CD4-positive, alpha-beta T cell treated with Interleukin-17A for 4 hours (primary cell): ENCODE measurements at places on chromosomes 2 and 18.

DNA sequence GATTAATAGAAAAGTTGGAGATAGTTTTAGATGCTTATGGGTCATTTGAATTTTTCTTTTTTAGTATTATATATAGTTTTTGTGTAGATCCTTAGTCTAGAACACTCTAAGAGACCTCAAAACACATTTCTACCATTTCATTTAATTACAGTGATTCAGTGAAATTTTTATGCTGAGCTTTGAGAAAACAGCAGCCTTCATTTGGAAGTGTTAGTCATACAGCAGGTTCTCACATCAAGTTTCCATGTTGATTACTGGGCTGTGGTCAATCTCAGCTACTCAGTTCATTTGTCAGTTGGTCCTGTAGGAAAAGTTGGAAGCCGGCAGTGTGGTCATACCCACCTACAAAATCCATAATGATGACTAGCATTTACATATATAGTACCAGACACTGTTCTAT lies 37.9 kb downstream of the MAP3K19 start:
- no peak for DNase-seq

DNA sequence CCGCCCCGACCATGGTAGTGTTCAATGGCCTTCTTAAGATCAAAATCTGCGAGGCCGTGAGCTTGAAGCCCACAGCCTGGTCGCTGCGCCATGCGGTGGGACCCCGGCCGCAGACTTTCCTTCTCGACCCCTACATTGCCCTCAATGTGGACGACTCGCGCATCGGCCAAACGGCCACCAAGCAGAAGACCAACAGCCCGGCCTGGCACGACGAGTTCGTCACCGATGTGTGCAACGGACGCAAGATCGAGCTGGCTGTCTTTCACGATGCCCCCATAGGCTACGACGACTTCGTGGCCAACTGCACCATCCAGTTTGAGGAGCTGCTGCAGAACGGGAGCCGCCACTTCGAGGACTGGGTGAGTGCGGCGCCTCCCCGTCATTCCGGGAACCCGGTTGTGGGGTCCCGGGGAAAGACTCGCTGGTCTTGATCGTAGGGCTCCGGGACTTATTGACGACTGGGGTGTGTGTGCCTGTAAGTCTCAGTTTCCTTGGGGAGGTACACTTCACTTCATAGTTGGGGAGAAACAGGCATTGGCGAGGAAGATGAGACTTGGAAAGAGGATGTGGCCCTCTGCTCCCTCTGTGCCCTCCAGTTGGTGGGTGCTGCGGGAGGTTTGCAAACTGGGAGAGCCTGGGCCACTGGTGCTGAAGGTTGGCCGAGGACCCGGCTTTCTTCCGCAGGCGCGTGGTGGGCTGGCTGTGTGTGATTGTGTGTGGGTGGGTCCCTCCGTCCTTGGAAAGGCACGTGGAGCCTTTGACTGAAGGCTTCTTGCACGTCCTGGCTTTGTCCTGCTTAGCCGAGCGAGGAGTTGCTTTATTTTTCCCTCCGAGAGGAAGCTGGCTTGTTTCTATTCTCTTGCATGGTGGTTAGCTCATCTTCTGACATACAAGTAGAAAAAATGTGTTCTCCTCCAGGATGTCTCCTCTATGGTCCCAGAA lies 886 bp downstream of the PRKCE start:
- peak; percentile 52 for DNase-seq

DNA sequence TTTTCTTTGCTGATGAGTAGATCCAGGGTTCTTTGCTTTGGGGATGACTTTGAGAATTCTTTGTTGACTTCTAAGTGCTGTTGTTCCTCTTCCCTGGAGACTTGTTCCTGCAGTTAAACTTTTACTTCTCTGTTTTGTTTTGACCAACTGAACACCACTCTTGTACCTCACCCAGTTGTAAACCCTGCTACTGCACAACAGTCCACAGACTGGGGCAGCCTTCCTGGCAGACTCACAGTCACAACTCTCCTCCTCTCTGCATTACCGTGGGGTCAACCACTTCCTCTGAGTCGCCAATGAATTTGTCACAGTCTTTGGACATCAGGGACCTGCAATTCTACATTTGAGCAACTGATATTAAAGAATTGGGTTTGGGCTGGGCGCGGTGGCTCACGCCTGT lies 3.8 kb upstream of the SLC8A1 start:
- DNase-seq: no peak

DNA sequence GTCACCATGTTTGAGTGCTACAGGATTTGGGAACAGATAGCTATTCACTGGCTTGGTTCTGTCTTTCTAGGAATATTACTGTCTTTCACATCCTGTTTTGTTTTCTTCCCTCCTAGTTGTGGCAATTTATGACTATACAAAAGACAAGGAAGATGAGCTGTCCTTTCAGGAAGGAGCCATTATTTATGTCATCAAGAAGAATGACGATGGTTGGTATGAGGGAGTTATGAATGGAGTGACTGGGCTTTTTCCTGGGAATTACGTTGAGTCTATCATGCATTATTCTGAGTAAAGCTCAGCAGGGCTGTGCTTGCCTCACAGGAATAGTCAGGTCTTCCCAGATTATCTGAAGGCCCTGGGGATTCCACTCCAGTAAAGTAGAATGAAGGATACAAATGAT lies 98.9 kb downstream of the ABI2 start:
- DNase-seq: no peak

DNA sequence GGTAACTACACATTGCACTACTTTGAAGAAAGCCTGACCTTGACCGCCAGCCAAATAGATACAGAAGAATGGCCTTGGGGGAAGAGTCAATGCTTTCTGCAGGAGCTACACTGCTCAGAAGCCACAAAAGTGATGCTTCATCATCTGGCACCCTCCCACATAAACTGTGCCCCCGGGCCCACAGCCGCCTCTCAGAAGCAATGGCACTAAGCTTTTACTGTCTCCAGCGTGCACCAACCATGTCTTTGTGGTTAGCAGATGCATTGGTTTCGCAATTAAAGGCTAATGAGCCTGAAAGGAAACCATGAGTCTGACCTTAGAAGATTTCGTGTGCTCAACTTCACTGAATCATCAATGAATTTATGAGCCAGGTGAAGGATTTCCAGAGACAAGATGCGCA lies 209.4 kb upstream of the TRIB2 start:
- DNase-seq: peak; percentile 82

DNA sequence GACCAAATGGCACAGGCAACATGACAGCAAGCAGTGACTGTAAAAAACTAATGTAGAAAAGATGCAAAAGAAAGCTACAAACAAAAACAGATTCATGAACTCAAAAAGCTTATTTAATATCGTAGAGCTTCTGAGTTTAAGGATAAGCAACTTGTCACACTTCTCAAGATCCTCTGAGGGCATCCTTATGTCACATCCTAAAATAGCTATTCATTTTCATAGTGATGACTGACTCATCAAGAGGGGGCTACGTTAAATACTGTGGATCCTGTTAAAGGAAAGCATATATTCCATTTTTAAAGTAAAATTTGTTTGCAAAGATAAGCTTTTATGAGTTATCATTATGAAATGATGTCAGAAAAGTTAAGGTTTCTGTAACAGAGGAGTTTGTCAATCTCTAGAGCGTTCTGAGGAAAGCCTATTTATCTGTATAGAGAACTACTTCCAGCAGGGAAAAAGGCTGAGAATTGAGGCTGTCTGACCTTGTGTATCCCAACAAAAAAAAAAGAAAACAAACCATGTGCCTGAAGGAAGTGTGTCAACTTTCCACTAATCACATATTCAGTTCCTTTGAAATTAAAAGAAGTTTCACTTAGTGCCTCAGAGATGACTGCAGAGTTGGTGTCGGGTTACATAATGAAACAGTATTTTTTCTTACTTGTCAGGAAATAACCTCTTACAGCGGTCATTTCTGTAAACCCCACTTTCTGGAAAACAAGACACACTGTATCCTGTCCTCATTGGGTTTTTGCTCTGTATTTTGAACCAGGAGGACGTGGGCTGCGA lies 115.5 kb downstream of the ESCO1 start:
- DNase-seq: no peak

DNA sequence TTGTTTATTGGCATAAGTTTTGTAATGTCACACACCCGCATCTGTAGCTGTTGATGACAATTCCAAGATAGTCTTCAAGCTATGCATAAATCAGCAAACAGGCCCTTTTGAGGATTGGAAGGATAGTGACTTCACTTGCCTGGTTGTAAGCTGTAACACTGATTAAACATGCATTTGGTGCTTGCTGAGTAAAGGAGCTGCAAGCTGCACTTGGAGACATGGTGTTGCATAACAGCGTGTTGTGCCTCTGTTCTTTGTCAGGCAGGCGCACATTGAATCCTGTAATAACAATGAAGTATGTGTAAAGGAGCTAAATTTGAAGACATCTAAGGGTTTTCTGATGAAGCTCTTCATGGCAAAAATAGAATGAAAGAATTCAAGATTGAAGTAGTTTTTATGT lies 68.7 kb upstream of the TTC27 start:
- DNase-seq: no peak

DNA sequence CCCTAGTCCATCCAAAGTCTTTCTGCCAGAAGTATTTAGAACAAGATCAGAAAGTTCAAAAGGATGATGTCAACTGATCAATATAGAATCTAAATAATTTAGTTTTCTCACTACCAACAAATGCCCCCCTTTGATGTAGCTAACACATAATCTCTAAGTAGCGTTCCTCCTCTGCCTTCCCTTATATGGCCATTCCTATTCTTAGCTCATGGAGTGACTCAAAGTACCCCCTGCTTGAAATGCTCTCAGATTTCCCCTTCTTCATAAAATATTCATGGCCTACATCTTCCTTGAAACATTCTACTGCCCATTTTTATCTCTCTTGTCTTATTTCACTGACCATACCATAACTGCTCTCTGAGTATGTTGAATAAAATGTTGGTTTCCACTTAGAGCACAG lies 151.5 kb downstream of the UPP2 start:
- DNase-seq: no peak

DNA sequence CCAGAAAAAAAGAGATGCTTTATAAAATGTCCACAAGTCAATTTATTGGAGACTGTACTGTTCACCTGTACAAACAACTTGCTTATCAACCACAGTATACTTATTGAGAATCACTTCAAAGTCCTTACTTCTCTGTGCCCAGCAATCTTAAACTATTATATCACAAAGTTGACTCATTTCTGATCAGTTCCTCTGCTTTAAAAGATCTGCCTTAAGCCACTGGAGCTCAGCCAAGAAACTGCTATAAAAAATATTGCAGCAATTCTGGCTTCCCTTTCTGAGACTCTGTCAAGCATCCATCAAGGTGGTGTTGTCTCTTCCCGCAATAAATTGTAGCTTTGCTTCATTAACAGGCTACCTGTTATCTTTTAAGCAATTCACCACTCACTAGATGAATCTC lies 375.2 kb upstream of the SPHKAP start:
- DNase-seq: no peak

DNA sequence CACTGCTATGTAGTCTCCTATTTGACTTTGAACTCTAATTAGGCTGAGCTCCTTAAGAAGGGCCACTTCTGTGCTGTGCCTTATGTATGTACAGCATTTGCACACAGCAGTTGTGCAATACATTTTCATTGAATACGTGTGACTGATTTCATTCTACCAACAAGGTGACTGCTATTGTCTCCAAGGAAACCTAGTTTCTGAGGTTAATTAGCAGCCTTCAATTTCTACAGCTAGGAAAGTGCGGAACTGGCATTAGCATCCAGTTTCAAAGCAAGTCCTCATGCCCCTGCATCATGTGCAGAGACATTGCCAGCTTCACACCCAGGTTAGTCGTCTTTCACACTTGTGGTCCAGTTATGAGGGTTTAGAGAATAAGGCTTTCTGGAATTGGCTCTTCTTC lies 58.6 kb downstream of the NCK2 start:
- DNase-seq: no peak

DNA sequence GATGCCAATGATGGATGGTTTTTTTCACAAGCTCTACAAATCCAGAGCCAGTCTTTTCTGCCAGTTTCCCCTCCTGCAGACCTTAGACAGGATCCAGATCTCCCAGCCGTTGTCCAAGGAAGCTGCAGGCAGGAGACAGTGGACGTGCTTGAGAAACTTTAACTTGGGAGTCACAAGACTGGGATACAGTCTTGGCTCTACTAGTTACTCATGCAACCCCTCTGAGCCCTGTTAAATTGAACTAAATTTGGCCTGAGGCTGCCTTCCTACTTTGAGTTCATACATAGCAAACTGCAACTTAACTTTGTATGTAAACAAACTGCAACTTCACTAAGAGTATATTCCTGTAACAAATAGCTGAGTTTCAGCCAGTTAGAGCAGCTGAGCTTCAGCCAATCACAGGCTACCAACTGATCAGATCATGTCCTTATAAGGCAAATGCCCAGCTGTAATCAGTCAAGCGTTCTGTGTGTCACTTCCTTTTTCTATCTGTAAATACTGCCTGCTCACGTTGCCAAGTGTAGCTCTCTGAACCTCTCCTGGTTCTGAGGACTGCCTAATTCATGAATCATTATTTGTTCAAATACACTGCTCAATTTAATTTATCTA lies 140.9 kb downstream of the CAPN13 start:
- no peak for DNase-seq

DNA sequence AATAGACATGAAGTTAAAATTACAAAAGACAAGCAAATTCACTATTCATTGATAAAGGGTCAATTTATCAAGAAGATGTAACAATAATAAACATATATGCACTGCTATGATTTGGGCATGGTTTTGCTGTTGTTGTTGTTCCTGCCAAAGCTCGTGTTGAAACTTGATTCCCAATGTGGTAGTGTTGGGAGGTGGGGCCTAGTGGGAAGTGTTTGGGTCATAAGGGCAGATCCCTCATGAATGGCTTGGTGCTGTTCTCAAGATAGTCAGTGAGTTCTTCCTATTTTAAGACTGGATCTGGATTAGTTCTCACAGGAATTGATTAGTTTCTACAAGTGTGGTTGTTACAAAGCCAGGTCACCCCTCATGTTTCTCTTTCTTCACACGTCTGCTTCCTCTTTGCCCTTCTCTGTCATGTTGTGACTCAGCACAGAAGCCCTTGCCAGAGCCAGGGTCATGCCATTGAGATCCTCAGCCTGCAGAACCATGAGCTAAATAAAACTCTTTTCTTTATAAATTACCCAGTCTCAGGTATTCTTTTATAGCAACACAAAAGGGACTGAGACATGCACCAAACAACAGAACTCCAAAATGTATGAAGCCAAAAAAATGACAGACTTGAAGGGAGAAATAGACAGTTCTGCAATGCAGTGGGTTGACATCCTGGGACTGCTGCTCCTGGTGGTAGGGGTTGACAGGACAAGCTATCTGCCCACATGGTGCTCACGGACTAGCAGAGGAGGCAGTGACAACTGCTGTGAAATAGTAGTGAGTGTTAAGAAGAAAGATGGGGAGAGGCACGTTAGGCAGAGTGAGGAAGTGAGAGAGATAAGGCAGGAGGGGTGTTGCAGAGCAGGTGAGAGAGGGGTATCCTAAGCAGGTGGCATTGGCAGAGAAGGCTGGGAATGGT lies 18.6 kb upstream of the SKA1 start:
- no peak for DNase-seq

GRCh38 chr2:100427627-100428258 lies 10.3 kb upstream of the CHST10 start:
- DNase-seq: peak; percentile 73
